ENCODE measurements at places on chromosomes 1 and 21.

- peak; percentile 63 for DNase-seq
Measured at GRCh38 chr1:192445839-192446489, 129.2 kb downstream of the RGS21 start.

GRCh38 chr1:52928015-52928404 is 934 bp downstream of the SCP2 start:
- no peak for DNase-seq

GRCh38 chr1:6273380-6273891 is 12.5 kb upstream of the GPR153 start:
- peak; percentile 66 for DNase-seq

GRCh38 chr1:71618191-71618590 is 537.4 kb upstream of the ZRANB2 start:
- DNase-seq, result no peak

DNA sequence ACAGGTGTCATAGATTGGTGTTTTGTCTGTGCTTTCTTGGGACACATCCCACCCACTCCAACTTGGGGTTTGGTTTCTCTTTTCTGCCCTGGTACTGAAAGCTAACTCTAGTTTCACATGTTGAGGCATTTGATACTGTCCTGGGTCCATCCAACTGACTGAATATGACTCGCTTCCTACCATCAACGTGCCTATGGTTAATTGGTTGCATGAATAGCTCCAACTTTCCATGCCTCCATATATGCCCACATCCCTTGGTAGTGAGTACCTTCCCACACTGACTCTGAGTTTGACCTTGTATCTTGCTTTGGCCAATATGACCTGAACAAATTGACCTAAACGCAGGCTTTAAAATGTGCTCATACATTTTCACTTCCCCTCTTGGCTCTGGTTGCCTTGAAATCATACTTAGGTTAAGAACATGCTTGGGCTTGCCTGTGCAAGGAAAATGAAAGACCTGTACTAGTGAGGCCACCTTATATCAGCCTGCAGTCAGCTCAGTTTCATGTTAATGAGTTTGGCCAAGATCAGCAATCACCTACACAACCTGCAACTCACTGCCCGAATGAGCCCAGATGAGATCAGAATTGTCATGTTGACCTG is 81.0 kb upstream of the KCNK2 start:
- DNase-seq, result peak; percentile 16

GRCh38 chr1:206106328-206107167 is 10.6 kb downstream of the AVPR1B start:
- DNase-seq, result peak; percentile 83

- no peak for DNase-seq
Measured at GRCh38 chr1:243912347-243912746, 62.3 kb upstream of the AKT3 start.

GRCh38 chr21:42678618-42679295 is 25.3 kb downstream of the PDE9A start:
- no peak for DNase-seq

- no peak for DNase-seq
Measured at GRCh38 chr1:75188892-75189291, 54.7 kb downstream of the LHX8 start.

- peak; percentile 18 for DNase-seq
Measured at GRCh38 chr1:75992312-75992711, 60.1 kb upstream of the ASB17 start.

- DNase-seq, result no peak
Measured at GRCh38 chr1:18142471-18142870, 34.9 kb downstream of the IGSF21 start.

DNA sequence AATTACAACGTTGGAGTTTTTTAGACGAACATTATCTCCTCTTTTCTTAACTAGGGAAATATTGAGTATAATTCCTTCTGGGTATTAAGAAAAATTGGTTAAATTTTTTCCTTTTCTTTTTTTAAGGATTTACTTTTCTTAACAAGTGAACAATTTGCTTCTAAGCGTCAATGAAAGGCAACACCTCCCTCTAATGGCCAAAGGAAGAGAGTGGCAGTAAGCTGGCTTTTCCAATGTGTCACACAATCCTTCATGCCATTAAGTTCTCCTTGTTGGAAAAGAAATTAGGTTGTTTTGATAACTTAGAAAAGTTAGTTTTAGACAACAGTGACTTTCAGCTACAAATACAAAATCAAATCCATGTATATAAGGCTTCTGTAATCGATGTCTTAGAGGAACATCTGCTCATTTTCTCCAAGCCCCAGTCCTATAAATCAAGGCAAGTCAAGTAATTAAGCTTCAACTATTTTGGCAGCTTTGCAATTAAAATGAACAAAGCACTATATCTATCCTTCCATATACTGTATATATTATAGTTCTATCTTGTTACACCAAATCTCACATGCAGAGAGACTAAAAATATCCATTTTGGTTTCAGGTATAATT is 62.8 kb downstream of the EDEM3 start:
- DNase-seq, result peak; percentile 66

DNA sequence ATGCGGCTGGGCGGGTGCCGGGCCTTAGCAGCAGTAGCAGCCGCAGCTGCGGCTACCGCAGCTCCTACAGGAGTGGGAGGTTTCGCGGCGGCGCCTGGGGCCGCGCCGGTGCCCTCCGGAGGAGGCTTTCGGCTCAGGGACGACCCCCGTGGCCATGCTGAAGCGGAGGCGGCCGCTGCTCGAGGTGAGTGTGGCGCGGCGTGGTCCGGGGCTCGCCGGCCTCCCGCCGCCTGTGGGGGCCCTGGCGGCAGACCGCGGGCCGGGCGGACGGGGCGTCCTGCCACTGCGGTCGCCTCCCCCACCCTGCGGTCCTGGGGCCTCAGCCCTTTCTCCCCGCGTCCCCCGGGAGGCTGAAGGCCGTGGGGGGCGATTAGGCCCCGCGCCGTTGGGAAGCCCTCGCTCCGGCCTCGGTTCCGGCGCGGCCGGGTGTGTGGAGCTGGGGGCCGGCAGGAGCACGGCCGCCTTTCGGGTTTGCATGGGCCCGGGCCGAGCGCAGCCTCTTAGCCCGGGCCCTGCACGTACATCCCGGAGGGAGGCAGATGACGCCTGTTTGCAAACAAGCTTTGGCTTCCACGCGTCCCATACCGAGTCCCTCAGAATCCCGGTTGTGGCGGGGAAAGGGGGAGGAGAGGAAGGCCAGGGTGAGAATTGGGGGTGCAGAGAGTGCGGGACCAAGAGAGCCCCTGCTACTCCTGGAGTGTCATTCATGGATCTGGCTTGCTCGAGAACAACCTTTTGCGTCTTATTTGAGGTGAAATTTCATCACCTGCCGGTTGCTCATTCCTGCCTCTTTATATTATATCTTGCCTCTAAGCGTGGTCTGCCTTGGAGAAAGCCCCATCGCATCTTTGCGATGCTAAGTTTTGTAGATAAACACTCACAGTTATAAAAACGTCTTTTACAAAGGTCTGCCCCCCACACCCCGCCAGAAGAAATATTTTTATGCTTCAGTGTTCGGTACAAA is 613 bp downstream of the ZFYVE9 start:
- DNase-seq, result peak; percentile 43

All from fibroblast of mammary gland (primary cell).